ENCODE measurements at places on chromosomes 1 and 21.

- no peak for DNase-seq
These were observed 426.7 kb upstream of the RUNX1 start for GRCh38 chr21:35475762-35476161.

DNA sequence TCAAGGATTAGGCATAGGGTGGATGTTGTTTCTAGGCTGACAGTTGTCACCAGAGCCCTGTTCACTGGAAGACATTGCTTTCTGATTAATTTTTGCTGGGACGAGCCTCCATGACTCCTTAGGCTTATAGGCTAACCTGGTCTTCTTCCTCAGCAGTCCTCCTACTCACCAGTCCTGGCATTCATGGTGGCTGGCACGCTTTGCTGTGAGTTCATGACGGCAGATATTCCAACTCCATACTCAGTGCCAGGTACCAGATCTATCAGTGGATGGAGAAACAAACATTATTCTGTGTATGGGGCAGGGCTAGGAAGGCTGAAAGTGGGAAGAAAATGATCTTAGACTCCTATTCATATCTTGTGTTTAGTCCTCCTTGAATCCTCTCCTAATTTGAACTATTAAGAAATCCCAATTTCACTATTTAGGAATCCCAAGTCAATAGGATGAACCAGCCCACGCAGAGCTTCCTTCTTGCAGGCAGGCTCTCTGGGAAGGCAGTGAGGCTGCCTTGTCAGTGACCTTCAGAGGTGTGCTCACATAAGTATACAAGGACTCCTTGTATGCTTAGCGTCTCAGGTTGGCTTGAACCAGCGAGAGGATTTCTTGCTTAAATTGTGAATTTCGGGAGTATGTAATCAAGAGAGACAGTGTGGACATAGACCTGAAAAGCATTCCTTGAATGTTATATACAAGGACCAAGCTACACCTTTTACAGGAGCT is 174.6 kb upstream of the KIAA0040 start:
- no peak for DNase-seq

DNA sequence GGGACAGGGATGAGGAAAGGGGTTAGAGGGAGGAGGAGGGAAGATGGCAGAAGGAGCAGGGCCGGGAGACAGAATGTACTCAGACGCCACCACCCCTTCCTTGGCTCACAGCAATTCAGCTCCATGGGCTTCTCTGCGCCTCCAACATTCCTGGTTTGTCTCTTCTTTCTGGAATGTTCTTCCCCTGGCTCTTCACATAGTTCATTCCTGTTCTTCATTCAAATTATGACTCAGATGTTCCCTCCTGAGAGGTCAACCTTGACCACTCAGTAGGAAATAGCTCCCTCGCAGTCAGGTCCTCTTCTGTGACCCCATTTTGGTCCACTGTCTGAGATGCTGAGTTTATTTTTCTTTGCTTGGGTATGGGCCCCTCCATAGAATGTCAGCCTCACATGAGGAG is 203.2 kb downstream of the C1orf94 start:
- DNase-seq = no peak

- peak; percentile 49 for DNase-seq
These were observed 19.0 kb downstream of the RASSF5 start for GRCh38 chr1:206526064-206526911.

GRCh38 chr1:85321237-85321964 is 45.0 kb upstream of the BCL10 start:
- DNase-seq = no peak

GRCh38 chr1:205002705-205003104 is 40.3 kb upstream of the CNTN2 start:
- no peak for DNase-seq

DNA sequence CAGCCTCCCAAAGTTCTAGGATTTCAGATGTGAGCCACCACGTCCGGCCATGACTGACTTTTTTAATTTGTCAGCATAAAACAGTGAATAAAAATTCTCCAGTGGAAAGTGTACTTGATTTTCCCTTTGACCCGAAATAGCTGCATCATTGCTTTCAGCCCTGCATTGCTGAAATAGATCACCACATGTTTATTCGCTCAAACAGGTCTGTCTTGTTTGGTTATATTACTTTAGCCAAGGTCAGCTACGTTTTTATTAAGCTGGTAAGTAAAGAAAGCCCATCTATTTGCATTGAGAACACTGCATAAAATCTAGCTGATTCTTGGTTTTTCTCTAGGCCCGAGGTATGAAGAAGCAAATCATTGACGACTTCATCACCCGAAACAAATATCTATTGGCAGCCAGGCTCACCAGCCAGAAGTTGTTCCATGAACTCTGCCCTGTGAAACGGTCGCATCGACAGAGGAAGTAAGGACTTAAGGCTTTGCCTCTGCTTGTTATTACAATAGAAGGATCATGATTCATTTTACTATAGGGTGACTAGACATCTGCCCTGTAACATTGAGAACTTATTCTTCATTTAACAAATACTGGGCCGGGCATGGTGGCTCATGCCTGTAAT is 25.6 kb downstream of the AGMAT start:
- no peak for DNase-seq

GRCh38 chr21:17114045-17114444 is 398.8 kb upstream of the CXADR start:
- no peak for DNase-seq

DNA sequence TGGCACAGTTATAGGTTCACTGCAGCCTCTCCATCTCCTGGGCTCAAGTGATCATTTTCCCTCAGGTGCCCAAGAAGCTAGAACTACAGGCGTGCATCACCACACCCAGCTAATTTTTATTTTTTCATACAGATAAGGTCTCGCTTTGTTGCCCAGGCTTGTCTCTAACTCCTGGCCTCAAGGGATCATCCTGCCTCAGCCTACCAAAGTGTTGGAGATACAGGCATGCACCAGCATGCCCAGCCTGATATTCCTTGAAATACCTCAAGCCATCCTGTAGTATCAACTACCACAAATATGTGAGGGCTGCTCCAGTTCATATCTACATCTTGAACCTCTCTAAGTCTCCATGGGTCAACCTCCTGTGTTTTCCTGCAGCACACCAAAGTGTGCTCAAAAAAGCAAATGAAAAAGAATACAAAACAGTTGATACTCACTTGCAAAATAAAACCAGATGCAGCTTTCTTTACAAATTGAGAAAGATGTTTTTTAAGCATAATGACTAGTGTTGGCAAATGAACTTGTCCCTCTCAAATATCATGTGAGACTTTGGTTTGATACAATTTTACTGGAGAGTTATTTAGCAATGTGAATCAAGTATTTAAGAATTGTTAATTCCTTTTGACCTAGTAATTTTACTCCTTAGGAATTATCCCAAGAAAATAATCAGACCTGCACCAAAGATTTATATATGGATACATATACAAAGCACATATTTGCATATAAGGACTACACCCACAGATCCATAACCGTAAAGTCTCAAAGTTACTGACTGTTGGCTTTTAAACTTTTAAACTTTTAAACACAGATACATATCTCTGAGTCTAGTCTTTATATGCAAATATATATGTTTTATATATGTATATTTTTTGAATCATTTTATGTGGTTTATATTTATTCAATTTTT is 197.7 kb downstream of the NRIP1 start:
- no peak for DNase-seq

GRCh38 chr1:6672558-6672957 is 29.1 kb downstream of the DNAJC11 start:
- DNase-seq = peak; percentile 55
